NCI-H460 (cell line): ENCODE measurements at places on chromosomes 2 and 18.
A peak's percentile ranks its signal among the peaks of the same experiment; 100 is the strongest.

DNA sequence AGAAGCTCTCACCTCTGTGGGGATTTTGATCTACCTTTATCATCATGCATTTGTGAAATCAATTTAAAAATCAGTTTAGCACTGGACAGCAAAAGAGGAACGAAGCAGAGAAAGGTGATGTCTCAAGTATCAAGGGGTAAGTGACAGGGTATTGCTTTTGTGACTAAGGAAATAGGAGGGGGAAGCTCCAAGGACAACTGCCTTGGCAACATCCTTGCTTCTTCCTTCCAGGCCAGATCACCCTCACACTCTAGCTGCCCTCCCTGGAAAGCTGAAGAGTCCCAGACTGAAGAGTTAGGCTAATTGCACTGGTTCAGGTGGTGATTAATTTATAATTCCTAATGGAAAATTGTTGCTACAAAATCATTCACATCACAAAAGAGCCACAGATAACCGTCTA lies 859.1 kb upstream of the ACVR2A start:
- DNase-seq: no peak

DNA sequence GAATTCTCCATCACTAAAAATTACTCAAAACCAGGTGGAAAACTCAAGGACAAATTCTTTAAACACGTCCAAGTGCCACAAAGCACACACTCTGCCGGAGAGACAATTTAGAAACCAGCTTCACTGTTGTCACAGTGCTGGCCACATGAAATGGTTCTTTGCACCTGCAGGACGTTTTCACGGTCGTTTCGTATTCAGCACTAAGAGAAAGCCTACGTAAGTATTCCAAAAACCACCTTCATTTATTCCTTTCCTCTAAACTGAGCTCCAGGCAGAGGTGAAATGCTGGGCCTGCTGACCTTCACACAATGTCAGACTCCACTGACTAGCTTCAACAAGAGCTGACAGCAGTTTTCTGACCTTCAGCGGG lies 680 bp downstream of the ATP5F1A start:
- no peak for DNase-seq

GRCh38 chr2:189076572-189076971 lies 102.4 kb downstream of the COL3A1 start:
- DNase-seq: no peak

DNA sequence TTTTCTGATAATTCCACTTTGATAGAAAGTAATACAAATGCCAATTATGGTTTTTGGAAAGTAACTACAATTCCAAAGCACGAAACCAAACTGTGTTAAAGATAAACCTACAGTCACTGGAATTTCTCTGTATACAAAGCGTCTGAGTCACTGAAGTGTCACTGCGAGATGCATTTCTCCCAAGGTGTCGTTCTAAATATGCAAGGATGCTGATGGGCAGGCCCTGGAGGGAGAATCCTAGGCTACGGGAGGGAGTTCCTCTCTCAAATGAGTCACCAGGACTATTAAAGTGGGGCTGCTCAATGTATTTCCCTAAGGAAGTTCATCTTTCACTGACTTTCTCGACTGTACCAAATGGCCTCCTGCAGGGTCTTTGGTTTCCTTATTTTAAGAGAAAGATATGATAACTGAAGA lies 163.8 kb upstream of the STK17B start:
- DNase-seq: no peak

- DNase-seq: no peak
Measured at GRCh38 chr2:51510303-51510702, 478.4 kb upstream of the NRXN1 start.

DNA sequence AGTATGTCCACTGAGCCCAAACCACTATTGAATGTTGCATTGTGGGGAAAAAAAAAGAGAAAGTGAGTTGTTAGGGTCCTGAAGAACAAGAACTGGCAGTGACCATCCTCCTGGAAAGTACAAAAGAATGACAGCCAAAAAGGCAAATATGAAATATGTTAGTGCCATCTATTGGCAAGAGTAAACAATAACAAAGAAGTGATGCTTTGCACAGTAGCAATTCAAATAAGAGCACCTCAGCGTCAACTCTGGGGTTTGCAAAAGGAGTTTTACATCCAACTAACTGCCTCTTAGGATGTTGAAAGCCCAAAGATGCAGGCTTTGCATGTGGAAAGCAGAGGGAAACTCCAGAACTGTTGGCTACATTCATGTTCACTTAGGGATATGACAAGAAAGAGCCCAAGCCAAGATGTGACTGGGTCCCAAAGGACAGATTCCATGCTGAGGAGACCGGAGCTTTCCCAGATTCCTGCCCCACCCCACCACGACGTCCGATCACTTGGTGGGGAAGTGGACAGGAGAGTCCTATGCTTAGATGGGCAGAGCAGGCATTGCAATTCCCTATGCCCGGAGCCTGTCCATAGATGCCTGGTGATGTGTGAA lies 15.6 kb downstream of the TRABD2A start:
- DNase-seq: peak; percentile 32

- DNase-seq: no peak
Measured at GRCh38 chr2:79248776-79249175, 89.2 kb upstream of the REG3A start.

DNA sequence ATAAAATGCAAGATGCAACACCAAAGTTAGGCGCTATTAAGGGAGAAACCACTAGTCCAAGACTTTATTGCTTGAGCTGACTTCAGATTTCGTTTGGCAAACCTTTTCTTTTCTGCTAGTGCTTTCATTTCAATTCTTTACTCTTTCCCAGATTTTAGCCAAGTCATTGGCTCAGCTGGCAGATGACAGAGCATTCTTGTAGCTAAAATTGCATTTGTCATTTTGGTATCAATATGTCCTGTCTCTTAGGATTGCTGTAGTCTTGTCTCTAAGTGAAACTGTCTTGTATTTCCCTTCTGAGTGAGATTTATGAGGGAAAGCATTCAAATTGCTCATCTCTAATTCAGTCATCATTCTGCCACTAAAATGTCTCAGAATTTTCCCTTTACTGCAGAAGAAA lies 335.1 kb downstream of the METTL4 start:
- no peak for DNase-seq

DNA sequence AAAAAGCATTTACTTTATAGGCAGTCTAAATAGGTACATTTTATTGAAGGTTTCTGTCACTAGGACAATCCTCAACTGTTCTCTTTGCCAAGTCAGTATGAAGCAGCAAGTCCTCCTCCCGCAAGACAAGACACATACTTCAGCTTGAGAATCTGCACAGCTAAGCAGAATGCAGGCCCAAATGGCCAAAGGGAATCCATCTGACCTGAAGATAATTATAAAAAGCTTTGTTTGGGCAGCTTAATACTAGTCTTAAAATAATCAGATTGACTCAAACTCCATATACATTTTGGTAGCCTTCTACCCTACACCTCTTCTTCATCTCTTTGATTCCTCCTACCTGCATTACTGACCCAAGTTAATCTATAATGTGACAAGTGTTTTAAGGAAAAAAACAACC lies 1.8 kb downstream of the LANCL1 start:
- no peak for DNase-seq

- DNase-seq: no peak
Measured at GRCh38 chr2:98467082-98467536, 22.5 kb downstream of the INPP4A start.

DNA sequence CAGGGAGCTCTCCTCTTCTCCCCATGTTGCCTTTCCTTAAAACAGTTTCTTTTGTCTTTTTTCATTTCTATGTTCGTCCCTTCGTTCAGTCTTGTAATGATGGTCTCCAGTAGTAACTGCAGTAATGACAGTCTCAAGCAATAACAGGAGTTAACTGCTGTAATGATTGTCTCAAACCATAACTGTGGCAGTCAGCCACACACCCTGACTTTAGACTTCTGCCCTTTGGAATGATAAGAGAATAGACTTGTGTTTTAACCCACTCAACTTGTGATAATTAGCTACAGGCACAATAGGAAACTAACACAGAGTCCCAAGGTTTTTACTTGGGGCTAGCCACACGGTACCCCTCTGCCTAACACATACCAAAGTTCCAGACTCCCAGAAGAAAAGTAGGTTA lies 12.1 kb downstream of the TMEM131 start:
- no peak for DNase-seq

- DNase-seq: peak; percentile 43
Measured at GRCh38 chr2:56749152-56749752, 565.5 kb downstream of the CCDC85A start.

DNA sequence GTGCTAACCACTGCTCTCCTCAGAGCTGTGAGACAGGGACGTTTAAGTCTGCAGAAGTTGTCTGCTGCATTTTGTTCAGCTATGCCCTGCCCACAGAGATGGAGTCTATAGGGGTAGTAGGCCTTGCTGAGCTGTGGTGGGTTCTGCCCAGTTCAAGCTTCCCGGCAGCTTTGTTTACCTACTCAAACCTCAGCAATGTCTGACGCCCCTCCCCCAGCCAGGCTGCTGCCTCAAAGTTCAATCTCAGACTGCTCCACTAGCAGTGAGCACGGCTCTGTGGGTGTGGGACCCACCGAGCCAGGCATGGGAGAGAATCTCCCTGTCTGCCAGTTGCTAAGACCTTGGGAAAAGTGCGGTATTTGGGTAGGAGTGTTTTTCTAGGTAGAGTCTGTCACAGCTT lies 387.8 kb upstream of the SLC39A10 start:
- no peak for DNase-seq

- no peak for DNase-seq
Measured at GRCh38 chr2:69244882-69245281, 142.1 kb downstream of the GFPT1 start.

DNA sequence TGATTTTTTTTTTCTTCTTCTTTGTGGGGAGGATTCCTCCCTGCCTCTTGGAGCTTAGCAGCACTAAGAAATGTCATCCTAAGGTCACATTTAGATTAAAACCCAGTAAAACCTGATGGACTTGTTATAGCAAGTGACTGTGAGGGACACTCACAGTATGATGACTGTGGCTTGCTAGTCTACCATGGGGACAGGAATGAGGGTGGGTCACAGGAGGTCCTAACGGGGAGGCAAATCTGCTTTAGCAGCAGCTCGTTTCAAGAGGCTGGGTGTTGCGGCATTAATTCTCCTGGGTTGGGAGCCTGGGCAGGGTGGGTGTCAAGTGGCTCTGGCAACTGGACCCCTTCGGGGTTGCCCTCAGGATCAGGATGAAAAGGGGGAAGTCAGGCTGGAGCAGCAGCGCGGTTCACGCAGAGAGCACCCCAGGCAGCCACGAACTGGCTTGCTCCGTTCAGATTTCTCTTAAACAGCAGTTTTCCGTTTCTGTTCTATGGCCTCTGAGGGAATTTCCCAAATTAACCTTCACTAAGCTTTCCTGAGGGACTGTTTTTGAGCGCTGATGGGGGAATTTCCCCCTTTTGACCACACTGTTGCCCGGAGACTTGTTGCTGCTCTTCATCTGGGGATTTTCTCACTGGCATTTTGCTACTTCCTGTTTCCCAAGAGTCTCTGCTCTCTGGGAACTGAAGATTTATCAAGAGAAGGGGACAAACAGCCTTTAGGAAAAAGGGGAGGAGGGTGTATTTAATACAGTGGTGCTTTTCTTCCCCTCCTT lies 59.8 kb upstream of the PELI1 start:
- DNase-seq: no peak

DNA sequence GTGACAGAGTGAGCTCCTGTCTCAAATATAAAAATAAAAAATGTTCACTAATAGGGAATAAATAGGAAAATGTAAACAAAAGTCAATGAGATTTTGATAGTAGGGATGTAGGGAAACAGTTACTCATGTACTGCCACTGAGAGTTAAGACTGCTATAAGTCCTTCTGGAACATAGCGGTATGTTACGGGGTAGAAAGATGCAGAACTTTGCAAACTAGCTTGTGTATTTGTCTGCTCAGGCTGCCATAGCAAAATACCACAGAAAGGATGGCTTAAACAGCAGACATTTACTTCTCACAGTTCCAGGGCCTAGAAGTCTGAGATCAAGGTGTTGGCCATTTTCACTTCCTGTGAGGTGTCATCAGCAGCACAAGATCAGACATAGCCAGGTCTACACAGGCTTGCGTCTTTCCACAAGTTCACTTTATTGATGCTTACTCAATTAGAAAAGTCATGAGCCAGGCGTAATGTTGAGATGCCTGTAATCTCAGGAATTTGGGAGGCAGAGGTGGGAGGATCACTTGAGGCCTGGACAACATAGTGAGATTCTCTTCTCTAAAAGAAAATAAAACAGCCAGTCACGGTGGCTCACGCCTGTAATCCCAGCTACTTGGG lies 8.8 kb downstream of the TXNDC2 start:
- DNase-seq: no peak

DNA sequence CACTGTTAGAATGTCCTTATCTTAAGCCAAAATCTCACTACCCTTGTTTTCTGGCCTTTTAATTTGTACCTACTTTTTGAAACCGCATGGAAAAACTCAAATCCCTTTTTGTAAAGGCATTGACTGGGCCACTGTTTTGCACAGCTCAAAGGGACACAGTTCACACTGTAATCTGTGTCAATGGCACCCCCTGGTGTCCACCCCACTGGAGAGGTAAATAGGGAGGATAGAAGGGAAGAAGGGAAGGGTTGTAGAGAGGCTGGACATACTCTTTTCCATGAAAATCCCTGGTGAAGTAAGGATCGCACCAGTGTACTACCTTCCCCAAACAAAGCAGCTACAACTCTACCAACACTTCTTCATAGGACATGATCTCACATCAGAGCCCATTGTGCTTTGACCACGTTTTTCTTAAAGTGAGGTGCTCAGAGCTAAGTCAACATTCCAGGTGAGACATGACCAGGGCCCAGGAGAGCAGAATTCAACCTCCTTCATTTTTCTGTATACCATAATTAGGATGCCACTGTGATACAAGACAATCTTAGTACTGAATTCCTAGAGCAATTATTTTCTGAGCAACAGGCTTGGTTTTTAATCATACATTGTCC lies 92.4 kb upstream of the RMDN2 start:
- DNase-seq: peak; percentile 88

GRCh38 chr2:1936427-1936980 lies 192.2 kb upstream of the PXDN start:
- DNase-seq: no peak

- DNase-seq: no peak
Measured at GRCh38 chr2:173264151-173264550, 90.5 kb upstream of the CDCA7 start.

- DNase-seq: no peak
Measured at GRCh38 chr18:41324934-41325333, 630.1 kb upstream of the PIK3C3 start.

DNA sequence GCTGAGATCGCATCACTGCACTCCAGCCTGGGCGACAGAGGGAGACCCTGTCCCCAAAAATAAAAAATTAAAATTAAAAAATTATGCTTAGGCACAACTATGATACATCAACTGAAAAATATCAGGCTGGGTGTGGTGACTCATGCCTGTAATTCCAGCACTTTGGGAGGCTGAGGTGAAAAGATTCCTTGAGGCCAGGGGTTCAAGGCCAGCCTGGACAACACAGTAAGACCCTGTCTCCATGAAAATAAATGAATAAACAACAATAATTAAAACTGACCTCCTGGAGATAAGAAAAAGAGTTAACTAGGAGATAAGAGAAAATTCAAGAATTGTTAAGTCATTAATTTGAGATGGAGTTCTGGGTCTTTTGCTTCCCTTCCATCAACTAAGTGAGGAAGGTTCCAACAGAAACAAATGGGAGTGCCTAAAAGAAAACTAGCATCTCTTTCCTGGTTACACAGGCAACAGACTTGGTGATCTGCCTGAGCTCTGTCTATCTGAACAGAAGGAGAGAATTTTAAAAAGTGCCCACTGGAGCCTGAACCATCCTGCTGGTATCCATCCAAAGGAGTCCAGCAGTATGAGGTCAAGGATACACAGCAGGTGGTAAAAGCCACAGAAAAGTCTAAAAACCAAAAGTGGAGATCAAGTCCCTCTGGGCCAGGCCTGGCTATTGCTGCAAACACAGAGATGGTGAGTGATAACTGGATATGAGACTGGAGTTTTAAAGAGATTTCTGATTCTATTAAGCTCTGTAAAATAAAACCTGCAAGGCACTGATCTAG lies 8.8 kb downstream of the PPM1G start:
- DNase-seq: no peak

- DNase-seq: no peak
Measured at GRCh38 chr18:2559249-2559648, 12.1 kb downstream of the METTL4 start.
